HFF-Myc (cell line): ENCODE measurements at places on chromosomes 5 and 9.

DNA sequence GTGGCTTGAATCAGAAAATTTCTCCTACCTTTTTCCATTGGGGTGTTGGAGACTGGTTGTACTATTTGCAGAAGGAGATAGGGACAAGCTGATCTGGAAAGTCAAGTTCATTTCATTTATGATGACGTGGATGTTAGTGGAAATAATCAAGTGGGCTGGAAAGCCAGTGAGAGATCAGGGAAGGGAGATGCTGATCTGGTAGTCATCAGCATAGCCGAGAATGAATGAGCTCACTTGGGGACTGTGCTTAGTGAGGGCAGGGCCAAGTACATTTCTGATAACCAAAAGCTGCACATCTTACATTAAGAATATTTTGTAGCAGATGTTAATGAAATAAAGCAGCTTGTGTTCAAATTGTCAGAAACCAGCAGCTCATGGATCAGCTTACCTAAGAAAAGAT lies 12.1 kb downstream of the MAN2A1 start:
- DNase-seq, result no peak

GRCh38 chr5:31563216-31563615 lies 31.1 kb downstream of the C5orf22 start:
- no peak for DNase-seq

GRCh38 chr5:146005264-146005663 lies 68.9 kb downstream of the SH3RF2 start:
- DNase-seq, result no peak

DNA sequence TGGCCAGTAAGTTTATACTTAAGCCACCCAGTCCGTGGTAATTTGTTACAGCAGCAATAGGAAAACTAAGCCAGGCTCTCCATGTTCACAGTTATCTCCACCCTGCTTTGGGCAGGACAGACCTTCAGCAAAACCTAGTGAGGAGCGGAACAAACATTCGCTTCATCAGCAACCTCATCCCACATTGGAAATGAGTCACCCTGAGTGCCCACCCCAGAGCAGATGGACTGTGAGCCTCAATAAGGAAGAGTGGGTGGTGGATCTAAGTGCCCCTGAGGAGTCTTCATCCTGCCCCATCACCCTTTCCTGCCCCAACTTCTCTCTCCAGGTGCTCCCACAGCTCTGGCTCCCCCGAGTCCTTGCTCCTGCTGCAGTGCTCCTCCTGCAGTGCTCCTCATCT lies 78.8 kb downstream of the FSTL4 start:
- no peak for DNase-seq

- DNase-seq, result no peak
These were observed 271.0 kb downstream of the DNAH5 start for GRCh38 chr5:13673511-13673910.

DNA sequence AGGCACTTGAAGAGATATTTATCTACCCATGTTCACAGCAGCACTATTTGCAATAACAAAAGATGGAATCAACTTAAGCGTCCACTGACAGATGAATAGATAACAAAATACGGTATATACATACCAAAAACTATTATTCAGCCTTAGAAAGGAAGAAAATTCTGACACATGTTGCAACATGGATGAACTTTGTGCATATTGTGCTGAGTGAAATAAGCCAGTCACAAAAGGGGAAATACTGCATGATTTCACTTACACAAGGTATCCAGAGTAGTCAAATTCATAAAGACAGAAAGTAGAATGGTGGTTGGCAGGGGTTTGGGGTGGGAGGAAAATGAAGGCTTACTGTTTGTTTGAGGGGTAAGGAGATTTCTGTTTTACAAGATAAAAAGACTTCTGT lies 66.0 kb downstream of the FBN2 start:
- no peak for DNase-seq

DNA sequence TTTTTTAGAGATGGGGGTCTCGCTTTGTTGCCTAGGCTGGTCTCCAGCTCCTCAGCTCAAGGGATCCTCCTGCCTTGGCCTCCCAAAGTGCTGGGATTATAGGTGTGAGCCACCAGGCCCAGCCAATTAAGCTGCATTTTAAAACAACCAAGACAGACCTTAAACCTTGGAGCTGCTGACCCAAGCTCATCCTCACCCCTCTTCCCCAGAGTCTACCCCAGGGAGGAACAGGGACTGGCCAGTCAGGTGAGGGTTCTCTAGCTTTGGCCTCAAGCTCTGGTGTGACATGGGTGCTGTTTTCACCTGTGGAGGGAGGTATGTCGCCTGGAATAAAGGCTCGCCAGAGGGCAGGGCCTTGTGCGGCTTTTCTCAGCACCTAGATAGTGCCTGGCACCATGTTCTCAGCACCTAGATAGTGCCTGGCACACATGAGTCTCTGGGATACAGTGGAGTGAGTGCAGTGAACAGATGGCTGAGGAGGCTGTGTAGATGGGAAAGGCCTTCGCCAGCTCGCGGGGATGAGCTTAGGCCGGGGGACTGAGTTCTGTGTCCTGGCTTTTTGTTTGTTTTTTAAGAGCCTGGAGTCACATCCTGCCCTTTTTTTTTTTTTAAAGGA lies 7.4 kb downstream of the CDK9 start:
- no peak for DNase-seq

GRCh38 chr9:94479757-94480156 lies 75.1 kb upstream of the PCAT7 start:
- no peak for DNase-seq

GRCh38 chr9:95080961-95081647 lies 236.4 kb downstream of the FANCC start:
- DNase-seq, result no peak

DNA sequence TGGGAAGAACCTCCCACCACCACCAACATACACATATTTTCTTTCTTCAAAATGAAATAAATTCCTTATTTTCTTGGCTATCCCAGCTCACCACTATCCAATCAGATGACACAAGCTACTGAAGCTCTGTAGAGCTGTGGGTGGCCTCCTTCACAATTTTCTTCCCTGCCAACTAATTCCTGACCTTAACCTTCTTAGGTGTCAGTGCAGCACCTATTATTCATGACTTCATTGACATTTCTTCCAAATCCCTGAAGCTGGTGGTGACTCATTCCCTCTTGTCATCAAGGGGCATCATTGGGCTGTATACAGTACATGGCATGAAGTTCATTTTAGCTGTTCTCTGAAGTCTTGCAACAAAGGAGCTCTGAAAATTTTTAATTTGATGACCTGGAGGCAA lies 42.0 kb upstream of the ADRA1B start:
- DNase-seq, result no peak

- DNase-seq, result no peak
These were observed 163.6 kb downstream of the SPATA31D1 start for GRCh38 chr9:82152181-82152580.

GRCh38 chr9:89812556-89813181 lies 207.9 kb downstream of the GADD45G start:
- no peak for DNase-seq

DNA sequence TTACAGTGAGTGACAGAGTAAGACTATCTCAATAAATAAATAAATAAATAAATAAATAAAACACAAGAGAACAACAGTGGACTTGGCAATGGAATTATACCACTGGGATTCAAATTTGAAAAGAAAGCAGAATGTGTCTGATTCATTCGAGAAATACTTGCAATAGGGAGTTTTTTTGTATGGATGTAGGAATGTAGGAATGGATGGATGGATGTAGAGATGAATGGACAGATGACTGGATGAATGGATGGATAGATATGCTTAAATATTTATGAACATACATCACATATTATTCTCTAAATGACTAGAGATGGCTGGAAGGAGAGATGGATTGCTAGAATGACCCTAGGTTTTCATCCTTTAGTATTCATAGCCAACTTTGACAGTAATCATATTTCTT lies 22.0 kb upstream of the CEMIP2 start:
- no peak for DNase-seq

DNA sequence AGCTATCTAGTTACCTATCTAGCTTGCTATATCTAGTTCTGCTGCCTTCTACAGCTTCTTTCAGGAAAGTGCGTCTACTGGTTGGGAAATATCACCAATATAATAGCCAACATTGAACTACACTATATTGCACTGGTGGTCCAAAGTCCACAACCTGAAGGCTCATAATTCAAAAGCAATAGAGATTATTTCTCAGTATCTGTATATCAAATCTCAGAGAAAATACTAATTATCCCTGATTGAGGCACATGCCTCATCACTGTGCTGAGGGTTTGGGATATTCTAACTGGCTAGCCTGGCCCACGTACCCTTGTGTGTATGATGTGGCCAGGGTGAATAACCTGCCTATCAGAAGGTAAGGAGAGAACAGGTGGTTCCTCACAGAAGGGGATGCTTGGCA lies 53.8 kb downstream of the SH3RF2 start:
- DNase-seq, result no peak

- DNase-seq, result peak; percentile 7
These were observed 119.1 kb upstream of the TBC1D2 start for GRCh38 chr9:98374385-98375051.

DNA sequence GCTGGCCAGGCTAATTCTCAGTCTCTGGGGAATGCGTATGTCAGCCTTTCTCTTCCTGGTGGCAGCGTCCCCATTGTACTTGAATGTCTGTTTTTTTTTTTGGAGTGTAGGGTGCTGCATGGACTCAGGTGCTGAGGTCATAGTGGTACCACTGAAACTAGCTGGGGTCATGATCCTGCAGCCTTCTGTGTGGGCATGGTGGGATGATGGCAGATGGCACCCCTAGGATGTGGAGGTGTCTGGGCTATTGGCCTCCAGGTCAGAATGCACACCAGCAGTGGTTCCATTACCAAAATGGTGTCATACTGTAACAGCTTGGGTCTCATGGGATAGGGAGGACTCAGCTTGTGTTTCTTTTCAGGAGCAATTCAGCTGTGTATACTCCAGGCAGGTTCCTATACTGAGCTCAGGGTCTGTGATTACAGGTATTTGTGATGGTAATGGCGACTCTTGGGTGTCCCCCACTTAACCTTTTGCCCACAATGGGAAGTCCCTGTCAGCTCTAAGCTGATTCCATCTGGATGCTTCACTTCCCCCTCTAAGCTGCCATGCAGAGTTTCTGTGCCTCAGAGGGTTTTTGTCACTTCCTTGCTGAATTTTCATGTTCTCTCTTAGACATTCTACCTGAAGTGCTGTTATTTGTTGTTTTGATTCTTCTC lies 17.9 kb downstream of the HSD17B4 start:
- DNase-seq, result no peak

DNA sequence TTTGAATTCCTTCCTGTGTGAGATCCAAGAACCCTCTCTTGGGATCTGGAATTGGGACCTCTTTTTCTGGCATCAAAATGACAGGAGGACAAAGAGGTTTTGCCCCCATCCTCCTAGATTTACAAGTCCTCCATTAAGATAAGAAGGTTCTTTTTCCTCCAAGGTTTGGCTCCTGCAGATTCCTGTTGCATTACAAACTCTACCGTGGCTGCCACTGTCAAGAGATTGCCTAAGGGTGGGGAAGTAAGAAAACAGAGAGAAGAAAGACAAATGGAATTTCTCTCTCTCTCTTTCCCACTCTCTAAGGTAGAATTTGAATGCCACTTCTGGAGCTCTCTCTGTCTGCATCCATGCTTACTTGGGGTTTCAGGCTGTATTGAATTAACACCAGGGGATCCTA lies 12.0 kb upstream of the SVEP1 start:
- no peak for DNase-seq

DNA sequence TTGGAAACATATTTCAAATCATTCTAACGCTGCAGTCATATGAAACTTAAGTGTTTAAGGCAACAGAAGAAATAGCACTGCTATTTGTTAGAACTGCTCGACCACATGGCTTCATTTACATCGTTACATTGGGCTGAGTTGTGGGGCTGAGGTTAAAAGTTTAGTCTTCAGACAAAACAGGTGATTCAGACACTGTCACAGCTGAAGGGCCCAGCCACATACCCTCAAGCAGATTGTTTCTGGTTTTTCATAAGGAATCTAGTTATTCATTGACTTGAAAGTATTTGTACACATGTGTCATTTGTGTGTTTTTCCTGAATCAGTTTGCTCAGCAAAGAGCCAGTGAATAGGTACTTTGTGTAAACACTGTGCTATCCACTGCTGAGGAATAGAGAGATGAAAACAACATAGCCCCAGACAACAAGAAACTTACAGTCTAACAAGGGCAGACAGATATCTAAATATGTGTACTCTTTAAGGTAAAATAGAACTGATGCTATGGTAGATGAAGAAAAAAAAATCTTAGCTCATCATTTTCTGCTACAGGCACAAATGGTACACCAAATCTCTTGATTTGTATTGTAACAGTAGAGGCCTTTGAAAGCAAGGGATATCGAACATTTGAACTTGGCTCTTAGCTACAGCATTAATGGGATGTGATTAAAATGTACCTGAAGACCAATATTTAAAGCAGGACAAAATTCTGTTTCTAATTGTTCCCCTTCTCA lies 357.6 kb upstream of the RPS23 start:
- DNase-seq, result peak; percentile 38

- DNase-seq, result peak; percentile 43
These were observed 260.7 kb upstream of the KCNN2 start for GRCh38 chr5:114101153-114101552.

- no peak for DNase-seq
These were observed 77.0 kb downstream of the RAD23B start for GRCh38 chr9:107360098-107360497.

DNA sequence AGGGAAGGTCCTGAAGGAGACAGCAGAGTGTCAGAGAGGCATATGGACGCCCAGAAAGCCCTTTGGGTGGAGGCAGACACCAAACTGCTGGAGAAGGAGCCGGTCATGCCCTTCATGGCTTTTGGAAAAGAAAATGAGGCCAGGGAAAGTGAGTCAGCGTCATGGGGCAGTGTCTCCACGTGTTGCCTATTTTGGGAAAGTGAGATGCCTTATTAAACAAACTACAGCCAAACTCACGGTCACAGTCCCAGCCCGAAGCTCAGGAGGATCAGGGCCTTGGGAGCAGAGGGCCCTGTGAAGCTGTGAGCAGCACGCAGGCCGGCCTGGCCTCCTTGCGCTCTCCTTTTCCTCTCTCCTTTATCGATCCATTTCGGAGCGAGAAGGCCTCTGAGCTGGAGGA lies 25.0 kb downstream of the RGS3 start:
- DNase-seq, result no peak

DNA sequence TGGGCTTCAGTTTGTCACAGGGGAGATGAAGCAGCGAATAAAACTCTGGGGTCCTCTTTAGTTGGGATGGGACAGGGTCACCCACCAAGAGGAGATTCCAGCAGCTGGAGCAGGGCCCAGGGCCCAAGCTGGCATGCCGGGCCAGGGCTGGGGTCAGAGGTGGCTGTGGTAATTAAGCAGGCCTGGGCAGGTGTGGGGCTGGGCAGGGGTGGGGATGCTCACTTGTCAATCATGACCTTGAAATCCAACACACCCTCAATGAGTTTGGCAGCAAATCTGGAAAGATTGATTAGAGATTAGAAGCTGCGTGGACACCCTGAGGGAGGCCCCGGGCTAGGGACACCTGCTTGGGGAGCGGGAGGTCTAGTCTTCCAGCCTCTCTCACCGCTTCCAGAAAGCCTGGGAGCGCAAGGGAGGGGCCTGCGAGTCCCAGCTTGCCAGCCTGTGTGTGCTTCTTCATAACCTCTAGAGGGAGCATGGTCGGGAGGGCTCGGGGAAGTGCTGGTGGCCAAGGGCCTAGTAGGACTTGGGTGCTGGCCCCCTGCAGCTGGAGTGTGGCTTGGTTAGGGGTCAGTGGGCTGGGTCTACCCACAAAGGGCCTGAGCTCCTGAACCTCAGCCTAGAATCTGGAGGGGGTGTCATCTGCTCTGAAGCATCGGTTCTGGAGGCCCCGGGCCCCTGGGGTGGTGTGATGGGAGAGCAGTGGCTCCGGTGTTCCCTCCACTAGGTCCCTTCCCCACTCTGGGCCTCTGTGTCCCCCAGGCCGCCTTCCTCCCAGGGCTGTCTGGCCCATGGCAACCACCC lies 7.6 kb downstream of the CRAT start:
- no peak for DNase-seq
